ENCODE measurements at places on chromosomes 13 and 19.

GRCh38 chr19:3774621-3775373 is 2.8 kb upstream of the RAX2 start:
- no peak for DNase-seq

- DNase-seq = no peak
Measured at GRCh38 chr13:56893843-56894242, 246.9 kb upstream of the PRR20A start.

DNA sequence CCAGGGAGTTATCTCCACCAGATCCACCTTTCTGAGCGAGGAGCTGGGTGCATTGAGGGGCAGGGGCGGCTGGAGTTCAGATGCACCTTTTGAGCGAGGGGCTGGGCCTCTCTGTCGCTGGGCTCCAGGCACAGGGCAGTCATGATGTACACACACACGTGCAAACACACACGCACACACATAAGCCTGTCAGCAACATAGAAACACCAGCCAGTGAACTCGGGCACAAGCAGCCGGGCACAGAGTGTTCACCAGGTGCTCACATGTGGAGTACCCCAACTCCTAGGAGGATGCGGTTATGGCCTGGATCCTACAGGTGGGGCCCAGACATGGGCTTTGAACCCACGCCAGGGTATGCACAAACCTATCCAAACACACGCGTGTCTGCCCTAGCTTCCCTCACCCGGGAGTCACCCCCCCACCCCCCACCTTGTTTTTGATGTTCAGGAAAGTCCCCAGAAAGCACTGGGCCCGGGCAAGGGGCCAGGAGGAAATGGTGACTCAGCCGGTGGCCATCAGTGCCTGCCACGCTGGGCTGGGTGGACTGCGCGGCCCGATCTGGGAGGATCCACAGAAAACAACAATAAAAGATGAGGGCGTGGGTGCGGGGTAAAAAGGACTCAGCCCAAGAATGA is 13.3 kb downstream of the ARRDC2 start:
- DNase-seq = no peak

GRCh38 chr19:46840498-46840942 is 10.1 kb downstream of the AP2S1 start:
- no peak for DNase-seq

DNA sequence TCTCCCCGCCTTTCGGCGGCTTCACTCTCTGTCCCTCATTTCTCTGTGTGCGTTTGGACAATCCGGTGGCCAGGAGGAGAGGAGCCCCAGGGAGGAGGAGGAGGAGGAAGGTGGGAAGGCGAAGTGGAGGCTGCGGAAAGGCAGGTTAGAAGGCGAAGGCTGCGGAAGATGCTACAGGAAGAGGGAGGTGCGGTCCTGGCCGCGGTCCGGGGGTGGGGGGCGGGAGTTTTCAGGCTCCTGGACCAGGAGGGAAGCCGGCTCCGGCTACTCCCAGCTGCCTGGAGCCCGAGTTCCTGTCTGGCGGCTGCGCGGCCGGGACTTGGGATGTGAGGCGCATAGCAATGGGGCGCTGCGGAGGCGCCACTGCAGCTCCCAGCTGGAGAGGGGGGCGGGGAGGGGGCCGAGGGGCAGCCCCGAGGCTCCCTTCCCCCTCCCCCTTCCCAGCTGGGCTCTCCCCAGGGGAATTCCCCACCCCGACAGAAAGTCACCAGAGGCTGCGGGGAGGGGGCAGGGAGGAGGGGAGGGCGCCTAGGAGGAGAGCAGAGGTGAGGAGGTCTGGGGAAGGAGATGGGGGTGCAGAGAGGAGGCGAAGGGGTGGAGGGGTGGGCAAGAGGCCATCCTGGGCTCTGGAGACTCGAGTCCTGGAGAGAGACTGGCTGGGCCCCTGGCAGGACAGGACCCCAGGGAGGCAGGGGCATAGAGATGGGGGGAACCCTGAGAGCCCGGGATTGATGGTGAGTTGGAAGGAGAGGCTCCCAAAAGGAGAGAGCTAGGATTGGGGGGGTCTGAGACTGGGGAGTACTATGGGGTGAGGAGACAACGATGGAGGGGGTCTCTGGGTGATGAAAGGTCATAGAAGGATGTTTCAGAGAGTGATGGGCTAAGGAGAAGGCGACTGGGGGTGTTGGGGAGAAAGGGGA is 2.0 kb downstream of the LRRC4B start:
- DNase-seq = no peak
